Endothelial cell of umbilical vein (primary cell): ENCODE measurements at places on chromosomes 11 and 22.

DNA sequence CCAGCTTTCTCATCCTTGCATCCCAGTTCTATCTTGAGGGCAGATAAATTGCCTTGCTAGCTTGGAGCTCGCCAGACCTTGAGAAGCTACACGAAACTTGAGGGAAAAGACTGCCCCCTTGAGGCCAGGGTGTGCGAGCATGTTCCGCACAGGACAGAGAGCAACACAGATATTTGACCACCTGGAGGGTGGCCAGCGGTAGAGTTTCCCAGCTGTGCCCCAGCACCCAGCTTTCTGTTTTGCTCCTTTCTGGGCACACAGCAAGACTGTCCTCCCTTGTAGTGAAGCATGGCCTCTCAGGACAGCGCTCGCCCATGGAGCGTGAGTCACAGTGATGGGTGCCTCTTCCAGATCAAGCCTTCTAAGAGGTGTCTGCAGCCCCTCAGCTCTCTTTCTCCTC, 23.5 kb downstream of the SPATA19 start:
- DNase-seq = no peak

GRCh38 chr11:134738581-134738980, 326.5 kb upstream of the B3GAT1 start:
- DNase-seq = no peak

DNA sequence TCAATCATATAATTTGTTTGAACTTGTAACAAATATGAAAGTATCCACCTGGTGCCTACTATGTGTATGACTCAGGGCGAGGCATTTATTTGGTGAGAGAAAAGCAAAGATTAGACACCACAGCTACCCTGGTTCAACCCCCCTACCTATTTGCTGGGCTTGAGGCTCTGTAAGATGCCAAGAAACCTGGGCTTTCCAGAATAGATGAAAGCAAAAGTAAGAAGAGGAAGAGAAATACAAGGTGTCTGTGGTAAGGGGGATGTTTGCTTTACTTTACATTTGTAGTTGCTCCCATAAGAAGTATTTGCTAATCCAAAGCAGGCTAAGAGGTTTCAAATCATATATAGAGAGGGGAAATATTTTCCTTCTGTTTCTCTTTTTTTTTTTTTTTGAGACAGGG, 61.7 kb downstream of the DDI1 start:
- DNase-seq = no peak

DNA sequence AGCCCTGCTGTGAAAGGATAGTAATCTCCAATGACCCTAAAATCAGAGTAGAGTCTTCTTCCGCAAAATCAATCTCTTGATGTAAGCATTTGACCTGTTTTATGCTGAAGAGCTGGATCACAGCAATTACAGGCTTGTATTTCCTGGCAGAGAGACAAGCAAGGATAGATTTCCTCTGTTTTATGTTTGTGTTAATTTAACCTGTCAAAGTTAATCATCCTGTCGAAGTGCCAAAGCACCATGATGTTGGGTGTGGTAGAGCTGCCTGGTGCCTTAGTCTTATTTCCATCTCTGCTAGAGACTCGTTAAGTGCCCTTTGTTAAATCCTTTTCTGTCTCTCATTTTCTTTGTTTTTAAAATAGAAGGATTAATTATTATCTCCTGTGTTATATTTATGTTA, 248.1 kb downstream of the CNTN5 start:
- DNase-seq = no peak

DNA sequence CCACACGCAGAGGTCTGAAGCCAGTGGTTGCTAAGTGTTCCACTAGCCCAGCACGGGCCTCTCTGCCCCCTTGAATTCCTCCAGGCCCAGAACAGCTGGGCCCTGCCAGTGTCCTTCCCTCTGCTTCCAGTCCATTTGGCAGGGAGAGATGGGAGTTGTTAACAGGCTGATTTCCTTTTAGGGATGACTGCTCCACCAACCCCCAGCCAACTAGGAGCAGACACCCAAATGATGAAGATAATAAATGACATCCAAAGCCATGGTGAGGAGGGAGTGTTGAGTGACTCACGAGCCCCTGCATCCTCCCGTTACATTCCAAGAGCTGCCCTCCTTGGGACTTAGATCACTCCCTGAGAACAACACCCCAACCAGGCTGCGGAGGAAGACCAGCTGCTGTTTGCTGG, 20.6 kb downstream of the PARVA start:
- DNase-seq = peak; percentile 15

DNA sequence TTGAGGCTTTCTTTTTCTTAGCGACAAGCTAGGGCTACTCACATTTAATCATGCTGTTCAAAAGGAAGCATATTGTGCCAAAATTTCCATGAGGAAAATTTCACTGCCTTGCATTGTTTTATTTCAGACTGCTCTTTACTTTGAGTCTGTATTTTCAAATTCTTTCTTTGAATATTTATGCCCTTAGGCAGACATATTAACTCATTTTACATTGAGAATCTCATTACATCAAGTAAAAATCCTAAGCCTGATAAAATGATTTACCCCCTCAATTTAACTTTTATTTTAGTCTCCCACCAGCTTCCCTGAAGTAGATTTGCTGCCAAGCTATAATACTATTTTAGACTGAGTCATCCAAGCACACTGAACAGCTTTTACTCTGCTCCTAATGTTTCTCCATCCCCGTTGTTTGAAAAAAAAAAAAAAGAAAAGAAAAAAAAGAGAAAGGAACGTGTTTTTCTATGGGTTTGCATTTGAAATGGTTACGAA, 189.3 kb upstream of the MTMR2 start:
- DNase-seq = peak; percentile 82

- no peak for DNase-seq
Observed at GRCh38 chr11:8086001-8086479, 5.0 kb downstream of the TUB start.

DNA sequence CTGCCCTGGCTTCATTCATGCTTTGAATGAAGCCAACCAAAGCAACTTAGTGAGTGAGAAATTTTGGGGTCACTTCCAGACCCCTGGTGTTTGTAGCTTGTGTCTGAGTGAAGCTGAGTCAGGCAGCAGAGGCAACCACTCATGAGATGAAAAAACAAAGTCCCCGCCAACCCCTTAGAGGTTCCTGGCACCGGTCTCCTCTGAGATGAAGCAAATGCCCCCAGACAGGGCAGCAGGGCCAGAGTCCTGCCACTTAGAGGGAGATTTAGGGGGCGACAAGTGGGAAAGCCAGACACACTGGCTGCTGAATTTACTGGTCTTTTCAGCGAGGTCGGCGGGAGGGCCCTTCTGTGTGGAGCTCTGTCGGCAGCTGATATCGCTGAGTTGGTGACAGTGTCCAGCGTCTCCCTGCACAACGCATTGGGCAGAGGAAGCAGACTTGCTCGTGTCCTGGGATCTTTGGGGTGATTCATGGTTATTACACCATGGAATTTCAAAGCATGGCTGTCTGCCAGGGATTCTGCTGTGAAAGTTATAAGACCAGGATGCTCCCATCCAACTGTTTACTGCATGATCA, 482.6 kb downstream of the MIAT start:
- DNase-seq = peak; percentile 68

GRCh38 chr11:112100462-112100861, 13.8 kb downstream of the SDHD start:
- DNase-seq = no peak

DNA sequence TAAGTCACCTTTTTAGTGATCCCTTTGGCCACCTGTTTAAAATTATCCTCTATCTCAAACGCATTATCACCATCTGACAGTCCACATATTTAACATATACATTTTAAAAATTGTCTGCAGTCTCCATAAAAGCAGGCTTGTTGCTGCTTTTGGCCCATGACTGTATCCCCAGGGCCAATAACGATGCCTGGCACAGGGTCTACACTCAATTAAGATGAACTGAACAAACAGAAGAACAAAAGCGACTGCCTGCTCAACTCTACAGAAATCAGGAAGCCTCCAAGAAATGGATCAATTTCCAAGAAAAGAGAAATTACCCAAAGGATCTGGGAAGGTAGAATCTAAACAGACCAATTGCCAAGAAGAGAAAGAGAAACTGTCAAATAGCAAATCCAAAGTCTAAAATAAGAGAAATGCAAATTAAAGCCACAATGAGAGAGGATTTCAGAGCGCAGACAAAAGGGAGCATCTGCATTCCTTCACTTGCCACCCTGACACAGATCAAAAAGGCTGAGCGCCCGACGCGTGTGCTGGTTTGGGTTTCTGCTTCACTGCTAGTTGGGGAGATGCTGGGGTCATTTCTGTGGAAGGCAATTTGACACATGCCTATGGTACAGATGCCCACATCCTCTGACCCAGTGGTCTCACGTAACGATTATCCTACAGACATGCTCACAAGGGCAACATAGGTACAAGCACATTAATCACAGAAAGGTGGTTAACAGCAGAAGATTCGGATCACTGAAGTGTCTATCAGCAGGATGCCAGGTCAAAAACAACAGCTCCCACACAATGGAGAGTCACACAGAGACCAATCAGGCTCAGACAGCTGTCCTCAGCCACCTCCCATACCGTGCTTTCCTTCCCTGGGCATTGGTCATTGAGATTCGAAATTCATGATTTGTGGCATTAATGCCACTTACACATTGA, 55.9 kb downstream of the SHISAL1 start:
- no peak for DNase-seq

- DNase-seq = peak; percentile 4
Observed at GRCh38 chr11:74169738-74170458, 904 bp downstream of the C2CD3 start.

- no peak for DNase-seq
Observed at GRCh38 chr11:14240221-14240620, 118.8 kb downstream of the RRAS2 start.

DNA sequence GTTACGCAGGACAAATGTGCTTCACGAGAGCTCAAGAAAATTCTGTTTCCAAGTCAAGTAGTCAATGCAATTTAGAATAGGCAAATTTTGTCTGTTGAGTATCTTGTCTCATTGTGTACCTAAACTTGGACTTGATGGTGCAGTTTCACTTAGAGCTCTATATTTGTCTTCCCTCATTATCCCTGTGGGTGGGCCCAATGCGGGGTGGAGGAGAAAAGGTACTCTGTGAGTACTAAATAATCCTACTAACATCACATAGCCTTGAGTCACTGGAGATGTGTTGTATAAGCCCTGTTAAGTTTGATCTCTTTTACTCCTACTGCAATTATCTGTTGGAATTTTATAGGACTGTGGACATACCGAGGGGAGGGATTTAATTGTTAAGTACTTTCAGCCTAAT, 331.2 kb downstream of the METTL15 start:
- no peak for DNase-seq

DNA sequence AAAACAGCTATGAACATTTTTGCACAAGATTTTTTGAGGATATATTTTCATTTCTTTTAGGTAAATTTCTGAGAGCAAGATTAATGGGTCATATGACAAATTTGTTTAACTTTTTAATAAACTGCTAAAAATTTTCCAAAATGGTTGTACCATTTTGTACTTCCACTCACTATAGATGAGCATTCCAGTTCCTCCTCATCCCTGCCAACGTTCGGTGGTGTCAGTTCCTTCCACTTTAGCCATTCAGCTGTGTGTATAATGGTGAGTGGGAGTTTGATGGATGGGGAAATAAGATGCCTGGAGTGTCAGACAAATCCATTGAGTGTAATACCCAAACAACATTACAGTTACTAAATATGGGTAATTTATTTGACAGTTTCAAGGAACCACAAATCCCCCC, 49.7 kb downstream of the MIAT start:
- DNase-seq = no peak

DNA sequence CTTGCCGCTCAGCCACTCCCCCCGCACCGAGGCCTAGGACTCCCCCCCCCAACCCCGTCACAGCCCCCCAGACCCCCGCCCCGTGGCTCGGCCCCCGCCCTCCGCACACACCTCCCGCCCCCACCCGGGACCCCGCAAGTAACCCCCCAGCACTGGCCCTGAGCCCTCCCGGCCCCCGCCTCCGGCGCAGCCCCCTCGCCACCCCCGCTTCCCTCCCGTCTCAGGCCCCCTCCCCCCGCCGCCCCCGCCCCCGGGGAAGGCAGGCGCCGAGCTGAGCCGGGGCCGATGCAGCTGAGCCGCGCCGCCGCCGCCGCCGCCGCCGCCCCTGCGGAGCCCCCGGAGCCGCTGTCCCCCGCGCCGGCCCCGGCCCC, 1.5 kb downstream of the SHANK3 start:
- no peak for DNase-seq

- DNase-seq = no peak
Observed at GRCh38 chr11:106959800-106960199, 58.5 kb downstream of the GUCY1A2 start.

GRCh38 chr11:126452241-126453101, 97.0 kb downstream of the ST3GAL4 start:
- DNase-seq = no peak

DNA sequence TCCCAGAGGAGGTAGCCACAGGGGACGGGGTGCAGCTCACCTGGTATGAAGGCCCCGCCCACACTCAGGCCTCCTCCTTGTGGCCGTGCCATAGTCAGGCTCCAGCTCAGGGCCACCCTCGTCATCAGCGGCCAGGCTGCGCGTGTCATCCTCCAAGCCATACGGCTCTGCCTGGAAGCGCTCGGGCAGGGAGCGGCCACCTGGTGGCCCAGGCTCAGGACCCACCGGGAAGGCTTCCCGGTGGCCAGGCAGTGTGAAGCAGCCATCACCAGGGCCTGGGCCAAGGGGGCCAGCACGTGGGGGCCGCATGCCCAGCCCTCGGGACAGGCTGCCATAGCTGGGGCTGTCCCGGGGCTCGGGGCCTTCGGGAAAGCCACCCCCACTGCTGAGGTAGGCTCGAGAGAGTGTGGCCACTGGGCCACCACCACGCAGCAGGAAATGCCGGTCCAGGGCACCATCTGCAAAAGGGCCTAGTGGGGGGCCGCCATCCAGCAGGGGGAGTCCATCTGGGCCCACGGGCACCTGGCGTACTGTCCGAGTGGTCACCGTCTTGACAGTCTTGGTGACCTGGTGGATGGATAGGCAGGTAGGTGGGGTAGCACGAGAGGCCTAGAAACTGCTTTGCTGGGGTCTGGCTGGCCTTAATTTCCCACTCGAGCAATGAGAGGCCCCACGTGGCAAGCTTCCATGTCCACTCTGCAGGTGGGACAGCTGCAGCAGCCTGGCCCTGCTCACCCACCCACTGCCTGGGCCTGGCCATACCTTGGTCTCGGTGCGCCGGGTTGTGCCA, 35.3 kb downstream of the ARVCF start:
- no peak for DNase-seq

GRCh38 chr22:20413217-20414058, 19.5 kb downstream of the ZNF74 start:
- no peak for DNase-seq

- no peak for DNase-seq
Observed at GRCh38 chr11:108324587-108324986, 101.7 kb downstream of the ATM start.

GRCh38 chr11:65911682-65912568, 6.9 kb downstream of the C11orf68 start:
- peak; percentile 58 for DNase-seq

GRCh38 chr22:19226428-19226827, 47.9 kb upstream of the SLC25A1 start:
- no peak for DNase-seq

GRCh38 chr11:27642954-27643353, 57.3 kb downstream of the BDNF start:
- DNase-seq = no peak

DNA sequence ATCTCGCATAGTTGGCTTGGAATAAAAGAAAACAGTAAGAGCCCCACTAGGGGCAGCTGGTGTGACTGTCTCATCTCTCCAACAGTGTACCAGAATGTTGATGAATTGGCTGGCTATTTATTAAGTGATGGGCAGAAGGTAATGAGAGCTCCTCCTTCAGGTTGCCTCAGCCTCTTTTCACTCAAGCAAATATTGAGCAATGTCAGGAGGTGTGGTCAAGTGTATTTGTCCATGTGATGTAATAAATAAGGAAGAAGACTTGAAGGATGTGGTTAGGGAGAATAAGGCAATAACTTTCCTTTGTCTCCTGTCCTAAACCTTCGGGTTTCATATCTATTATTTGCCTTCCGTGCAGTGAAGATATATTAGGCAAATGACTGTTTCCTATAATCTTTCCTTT, at the start of gene TCN1:
Gene TCN1 (minus strand): TSS at position 91 of the 400 bp plus-strand sequence. CDS start 17 bp downstream, at position 74.
- DNase-seq = no peak
